ENCODE measurements at places on chromosomes 2 and 18.

- no peak for DNase-seq
These were observed 101.7 kb downstream of the FAM210A start for GRCh38 chr18:13624563-13625237.

- no peak for DNase-seq
These were observed 160.0 kb downstream of the OSR1 start for GRCh38 chr2:19198381-19198780.

- no peak for DNase-seq
These were observed 69.7 kb downstream of the LRATD1 start for GRCh38 chr2:14702258-14702657.

DNA sequence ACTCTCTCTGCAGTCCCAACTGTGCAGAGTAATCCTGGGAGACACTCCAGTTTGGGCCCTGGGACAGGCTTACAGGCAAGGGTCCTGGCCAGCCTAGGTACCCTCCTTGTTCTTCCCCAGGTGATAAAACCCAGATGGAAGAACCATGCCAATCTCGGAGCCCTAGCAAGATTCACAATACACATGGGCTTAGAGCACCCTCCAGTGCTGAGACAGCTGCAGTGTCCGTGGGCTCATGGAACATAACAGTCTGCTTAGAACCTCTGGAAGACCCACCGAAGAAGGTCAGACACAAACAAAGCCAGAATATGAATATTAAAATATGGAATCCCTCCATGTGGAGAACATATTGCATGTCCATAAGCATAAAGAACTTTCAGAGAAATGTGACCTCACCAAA, 568.1 kb downstream of the KCNJ3 start:
- DNase-seq = no peak

DNA sequence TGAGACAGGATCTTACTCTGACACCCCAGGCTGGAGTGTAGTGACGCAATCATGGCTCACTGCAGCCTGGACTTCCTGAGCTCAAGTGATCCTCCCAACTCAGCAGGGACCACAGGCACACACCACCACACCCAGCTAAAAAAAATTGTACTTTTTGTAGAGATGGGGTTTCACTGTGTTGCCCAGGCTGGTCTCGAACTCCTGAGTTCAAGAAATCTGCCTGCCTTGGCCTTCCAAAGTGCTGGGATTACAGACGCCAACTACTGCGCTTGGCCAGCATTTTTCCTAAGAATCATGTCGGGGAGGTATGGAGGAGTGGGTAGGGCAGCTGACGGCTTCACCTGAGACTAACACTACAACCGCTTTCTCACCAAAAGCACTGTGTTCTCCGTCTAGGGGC, 50.4 kb downstream of the CYP26B1 start:
- no peak for DNase-seq

- DNase-seq = no peak
These were observed 889.3 kb downstream of the ERBB4 start for GRCh38 chr2:211649331-211649730.

DNA sequence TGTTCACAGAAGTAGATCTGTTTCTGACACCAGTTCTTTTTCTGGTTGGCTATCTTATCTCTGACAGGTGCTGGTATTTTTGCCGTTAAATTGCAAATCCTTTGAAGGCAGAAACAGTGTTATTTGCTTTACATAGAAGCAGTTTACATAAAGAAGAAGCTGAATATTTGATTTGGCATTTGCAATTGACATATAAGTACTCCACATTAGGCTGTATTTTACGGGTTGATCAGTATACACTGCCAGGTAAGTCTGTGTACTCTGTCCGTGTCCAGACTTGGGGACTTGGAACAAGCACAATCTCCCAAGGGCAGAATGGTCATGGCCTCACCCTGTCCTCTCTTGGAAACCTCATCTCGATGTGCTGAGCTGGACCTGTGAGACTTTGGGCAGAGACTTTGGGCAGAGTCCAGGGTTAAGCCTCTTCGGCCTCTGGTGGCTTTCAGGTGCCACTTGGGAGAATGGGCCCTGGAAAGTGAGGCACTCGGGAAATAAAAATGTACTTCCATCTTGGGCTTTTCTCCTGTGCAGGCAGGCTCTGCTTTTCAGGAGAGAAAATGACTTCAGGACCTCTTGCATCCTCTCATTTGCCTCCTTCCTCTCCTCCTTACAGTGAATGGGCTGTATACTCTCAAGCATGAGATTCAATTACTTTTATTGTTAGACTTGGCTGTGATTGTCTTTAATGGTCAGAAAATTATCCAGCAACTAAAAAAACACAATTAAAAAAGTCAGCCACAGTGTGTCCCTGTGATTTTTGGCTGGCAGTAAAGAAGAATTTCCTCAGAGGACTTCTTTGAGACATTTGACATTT, 108.5 kb downstream of the RAPGEF4 start:
- no peak for DNase-seq

DNA sequence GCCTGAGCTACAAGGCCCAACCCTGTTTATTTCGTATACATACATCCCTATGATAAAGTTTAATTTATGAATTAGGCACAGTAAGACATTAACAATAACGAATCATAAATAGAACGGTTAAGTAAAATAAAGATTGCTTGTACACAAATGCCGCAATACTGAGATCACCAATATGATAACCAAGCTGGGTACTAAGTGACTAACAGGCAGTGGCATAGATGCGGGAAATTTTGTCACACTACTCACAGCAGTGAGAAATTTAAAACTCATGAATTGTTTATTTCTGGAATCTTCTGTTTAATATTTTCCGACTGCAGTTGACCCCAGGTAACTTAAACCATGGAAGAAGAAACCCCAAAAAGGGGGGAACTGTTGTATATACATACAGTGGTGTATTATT, 33.4 kb downstream of the NEURL3 start:
- DNase-seq = no peak

DNA sequence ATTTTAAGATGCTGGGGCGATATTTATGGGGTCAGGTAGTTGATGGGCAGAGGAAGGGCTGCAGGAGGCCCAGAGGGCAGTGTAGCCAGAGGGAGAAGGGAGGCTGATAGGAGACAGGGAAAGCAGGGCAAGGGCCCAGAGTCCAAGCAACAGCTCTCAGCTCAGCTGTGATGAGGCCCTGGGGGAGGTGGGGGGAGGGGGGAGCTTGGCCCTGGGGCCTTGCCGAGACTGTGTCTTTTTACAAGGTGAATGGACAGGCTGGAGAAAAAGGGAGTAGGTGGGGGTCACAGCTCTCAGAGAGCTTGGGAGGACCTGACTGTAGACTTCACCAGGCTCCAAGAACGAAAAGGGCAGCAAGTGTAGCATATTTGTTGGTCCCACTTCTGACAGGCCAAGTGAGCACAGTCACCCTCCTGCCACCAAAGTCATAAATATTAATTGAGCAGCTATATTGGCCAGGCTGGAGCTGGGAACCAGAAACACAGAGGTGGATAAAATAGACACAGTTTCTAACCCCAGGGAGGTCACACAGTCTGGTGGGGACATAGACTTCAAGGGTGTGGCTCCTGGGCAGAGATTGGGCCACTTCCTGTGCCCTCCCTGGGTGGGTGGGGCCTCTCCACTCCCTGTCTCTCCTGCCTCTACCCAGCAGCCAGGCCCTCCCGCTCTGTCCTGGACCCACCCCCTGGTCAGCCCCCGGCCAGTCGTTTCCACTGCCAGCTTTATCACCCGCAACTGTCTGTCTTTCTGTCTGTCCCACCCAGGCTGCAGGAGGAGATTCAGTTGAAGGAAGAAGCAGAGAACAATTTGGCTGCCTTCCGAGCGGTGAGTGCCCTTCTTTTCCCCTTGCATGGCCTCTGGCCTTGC, 1.4 kb downstream of the DES start:
- no peak for DNase-seq

DNA sequence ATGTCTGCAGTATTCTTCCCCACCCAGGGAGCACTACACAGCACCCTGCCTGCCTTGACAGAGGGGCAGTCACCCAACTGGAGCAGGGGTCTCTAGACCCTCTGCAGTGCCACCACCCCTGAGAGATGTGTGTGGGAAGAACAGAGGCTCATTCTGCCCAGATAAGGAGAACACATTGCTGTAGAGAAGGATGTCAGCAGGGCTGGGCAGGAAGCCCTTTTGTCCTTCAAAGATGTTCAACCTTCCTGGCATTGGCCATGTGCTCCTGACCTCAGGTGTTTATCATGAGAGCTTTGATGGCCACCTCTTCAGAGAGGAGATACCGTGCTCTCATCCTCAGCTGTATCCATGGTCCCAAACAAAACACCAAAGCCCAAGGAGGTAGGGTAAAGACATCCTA, 4.6 kb upstream of the TEX51 start:
- DNase-seq = no peak

DNA sequence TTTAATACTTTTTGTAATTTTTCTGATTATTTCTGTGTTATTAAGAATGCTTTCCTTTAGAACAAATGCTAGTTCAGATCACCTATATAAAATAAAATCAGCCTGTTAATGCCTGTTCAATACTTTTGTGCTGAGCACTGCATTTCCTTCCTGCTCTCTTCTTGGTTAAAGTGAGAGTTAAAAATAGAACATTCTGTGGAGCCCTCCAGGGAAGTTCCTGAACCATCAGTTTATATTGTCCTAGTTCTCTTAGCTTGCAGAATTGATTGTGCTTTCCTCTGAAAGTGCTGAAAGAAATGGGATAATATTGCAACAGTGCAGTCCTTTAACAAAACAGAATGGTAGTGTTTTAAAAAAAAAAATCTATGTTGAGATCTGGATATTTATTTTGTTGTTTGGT, 74.6 kb upstream of the UBXN4 start:
- no peak for DNase-seq

GRCh38 chr2:147937744-147938349, 82.7 kb downstream of the ORC4 start:
- no peak for DNase-seq

DNA sequence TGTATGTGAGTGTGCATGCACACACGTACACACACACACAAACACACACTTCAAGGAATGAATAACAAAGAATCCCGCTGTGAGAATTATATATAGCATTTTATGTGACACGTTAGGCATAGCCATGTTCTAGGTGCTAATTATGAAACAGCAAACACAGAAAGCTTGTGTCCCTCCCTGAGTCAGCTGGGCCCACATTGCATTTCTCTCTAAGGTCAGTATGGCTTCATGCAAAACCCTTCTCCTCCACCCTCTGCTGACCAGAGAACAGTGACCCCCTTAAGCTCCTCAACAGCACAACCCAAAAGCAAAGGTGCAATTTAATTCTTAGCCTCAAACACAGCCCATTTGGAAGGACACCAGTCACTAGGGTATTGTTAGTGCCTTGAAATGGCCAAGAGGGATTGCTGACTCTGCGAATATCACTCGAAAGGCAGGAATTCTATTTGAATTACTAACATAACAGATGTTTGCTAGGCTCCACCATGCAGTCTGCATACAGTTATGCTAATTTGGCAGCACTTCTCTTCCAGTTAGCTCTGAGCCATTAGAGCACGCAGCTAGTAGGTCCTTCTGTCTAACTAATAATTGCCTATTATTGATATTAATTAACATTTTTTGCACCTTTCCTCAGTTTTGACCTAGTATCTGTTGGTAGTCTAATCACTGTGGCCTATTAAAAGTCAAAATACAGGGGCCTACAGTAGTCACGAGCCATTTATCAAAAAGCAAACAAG, 149.0 kb downstream of the LNPK start:
- no peak for DNase-seq

- DNase-seq = no peak
These were observed 22.2 kb downstream of the TANC1 start for GRCh38 chr2:158990397-158991214.

GRCh38 chr18:46184727-46185126, 80.5 kb downstream of the HAUS1 start:
- DNase-seq = no peak

- no peak for DNase-seq
These were observed 19.9 kb upstream of the NEDD4L start for GRCh38 chr18:58024139-58024538.

GRCh38 chr18:5419030-5419429, 123.5 kb upstream of the ZBTB14 start:
- no peak for DNase-seq

GRCh38 chr2:24359129-24360049, 947 bp downstream of the ITSN2 start:
- DNase-seq = peak; percentile 35

DNA sequence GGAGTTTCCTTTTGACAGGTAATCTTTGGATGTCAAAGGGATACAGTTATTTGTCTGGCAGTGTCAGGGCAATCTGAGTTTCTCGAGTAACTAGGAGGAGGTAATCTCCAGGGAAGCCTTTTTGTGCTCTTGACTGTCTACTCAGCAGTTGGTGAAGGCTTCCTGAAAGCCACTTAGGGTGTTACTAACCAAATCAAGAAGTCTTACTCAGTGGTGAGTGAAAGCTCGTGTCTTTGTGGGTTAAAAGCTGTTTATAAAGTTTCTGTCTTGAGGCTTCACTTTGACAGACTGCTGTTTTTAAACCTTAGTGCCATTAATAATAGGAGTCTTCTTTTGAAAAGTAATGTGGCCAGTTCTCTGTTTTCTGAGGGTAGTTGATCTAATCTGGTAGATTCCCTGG, 1.7 kb downstream of the THSD7B start:
- DNase-seq = no peak

DNA sequence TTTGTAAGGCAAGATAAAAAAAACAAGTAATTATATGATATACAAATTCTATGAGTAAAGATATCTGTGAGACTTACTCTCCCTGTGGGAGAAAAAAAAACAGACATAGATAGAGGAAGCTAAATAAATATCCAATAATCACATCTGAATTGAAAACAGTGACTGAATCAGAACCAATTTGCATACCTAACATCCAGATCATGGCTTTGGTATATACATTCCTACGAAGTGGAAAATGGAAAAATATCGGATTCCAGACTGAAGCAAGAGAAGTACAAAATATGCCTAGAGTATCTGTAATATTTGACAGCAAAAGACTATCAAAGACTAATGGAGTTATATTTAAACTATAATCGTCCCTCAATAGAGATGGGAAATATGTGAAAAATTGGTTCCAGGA, 1108.1 kb upstream of the CHAC2 start:
- no peak for DNase-seq

DNA sequence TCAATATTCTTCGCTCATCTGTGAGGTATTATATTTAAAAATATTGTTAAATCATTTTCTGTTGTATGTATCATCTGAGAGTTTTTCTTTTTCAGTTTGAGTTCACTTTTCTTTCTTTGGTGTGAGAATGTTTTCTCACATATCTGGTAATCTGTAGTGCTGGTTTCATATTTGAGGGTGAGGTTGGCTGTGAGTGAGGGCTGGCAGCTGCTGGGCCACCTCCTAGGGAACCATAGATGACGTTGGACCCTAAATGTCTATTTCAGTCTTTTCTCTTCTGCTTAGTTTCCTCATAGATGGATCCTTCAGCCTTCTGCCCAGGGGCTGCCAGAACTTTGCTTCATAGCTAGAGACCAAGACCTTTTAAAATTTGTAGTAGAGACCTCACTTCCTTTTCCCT, 33.5 kb downstream of the MGAT5 start:
- DNase-seq = no peak

- DNase-seq = no peak
These were observed 340.2 kb downstream of the CMPK2 start for GRCh38 chr2:6525475-6525964.

DNA sequence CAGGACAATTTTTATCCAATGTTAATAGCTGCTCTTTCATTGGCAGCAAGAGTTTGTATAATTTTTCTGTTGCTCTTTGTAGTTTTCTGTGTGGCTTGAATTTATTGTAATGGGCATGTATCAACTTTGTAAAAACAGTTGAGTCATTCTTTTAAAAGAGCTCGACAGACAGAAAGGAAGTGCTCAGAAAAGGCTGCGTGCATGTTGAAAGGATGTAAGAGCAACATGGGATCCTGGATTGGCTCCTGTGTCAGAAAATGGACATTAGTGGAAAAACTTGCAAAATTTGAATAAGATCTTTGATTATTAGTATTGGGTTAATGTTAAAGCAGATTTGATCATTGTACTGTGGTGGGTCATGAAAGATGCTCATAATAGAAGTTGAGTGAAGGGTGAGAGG, 93.3 kb upstream of the CDC42EP3 start:
- no peak for DNase-seq

- no peak for DNase-seq
These were observed 27.1 kb downstream of the HS1BP3 start for GRCh38 chr2:20623741-20624155.
